A549 treated with Hydrocortisone at 1 μM for 4 hours (cell line): ENCODE measurements at places on chromosomes 7 and 10. TPM values are rescaled to one million over a fixed set of nuclear protein-coding genes. Genes with fewer than 3 reads are reported as not detected.

The SLC39A12 gene
- total RNA-seq: not detected in 5 replicates

The MACC1 gene
- not detected in 5 replicates for total RNA-seq

The INMT gene
- not detected in 5 replicates for total RNA-seq

The SFMBT2 gene
- total RNA-seq: 5.9 to 9.7 TPM (median 7.9 TPM) in 5 replicates

The VWA2 gene
- total RNA-seq: 0.05 TPM in 3 of 5 replicates, not detected in the others

The WNT8B gene
- total RNA-seq: not detected in 5 replicates

The NODAL gene
- total RNA-seq: not detected in 5 replicates

The PVRIG gene
- total RNA-seq: 0.05 TPM in 1 of 5 replicates, not detected in the others

The IFIT1B gene
- total RNA-seq: not detected in 5 replicates

The GALNT17 gene
- total RNA-seq: not detected in 5 replicates

The NEBL gene
- 8.1 to 11.9 TPM (median 10.9 TPM) in 5 replicates for total RNA-seq

The CCDC136 gene
- 1.5 to 2.5 TPM (median 2.2 TPM) in 5 replicates for total RNA-seq

The SEPTIN7 gene
- total RNA-seq: 172 to 251 TPM (median 205 TPM) in 5 replicates

The NCAPG2 gene
- 32.6 to 45.4 TPM (median 39.3 TPM) in 5 replicates for total RNA-seq

The C7orf33 gene
- total RNA-seq: not detected in 5 replicates

The ENTPD7 gene
- 7.9 to 13.8 TPM (median 9.4 TPM) in 5 replicates for total RNA-seq

The SLC12A9 gene
- 14.1 to 16.1 TPM (median 14.7 TPM) in 5 replicates for total RNA-seq

The ACSL5 gene
- 0.29 to 0.46 TPM (median 0.41 TPM) in 5 replicates for total RNA-seq

The FEZF1 gene
- total RNA-seq: not detected in 5 replicates

The C10orf105 gene
- total RNA-seq: not detected in 5 replicates

The KLF14 gene
- 0.03 to 0.07 TPM (median 0.05 TPM) in 4 of 5 replicates, not detected in the other for total RNA-seq

The SFTPA1 gene
- not detected in 5 replicates for total RNA-seq

The OR2A7 gene
- not detected in 5 replicates for total RNA-seq

The AGMO gene
- 0.72 to 1.1 TPM (median 0.92 TPM) in 5 replicates for total RNA-seq

The LRGUK gene
- total RNA-seq: 0.17 to 0.63 TPM (median 0.30 TPM) in 5 replicates

The UPK3B gene
- total RNA-seq: 11.5 to 19.6 TPM (median 17.6 TPM) in 5 replicates

The TSPAN15 gene
- 91.4 to 106 TPM (median 101 TPM) in 5 replicates for total RNA-seq

The CALHM1 gene
- total RNA-seq: not detected in 5 replicates
